Astrocyte of the cerebellum (primary cell): ENCODE measurements at places on chromosomes 7 and 10.

- no peak for DNase-seq
Measured at GRCh38 chr10:111083222-111084095, 6.6 kb downstream of the ADRA2A start.

- no peak for DNase-seq
Measured at GRCh38 chr10:10551596-10552301, 465.9 kb upstream of the CELF2 start.

DNA sequence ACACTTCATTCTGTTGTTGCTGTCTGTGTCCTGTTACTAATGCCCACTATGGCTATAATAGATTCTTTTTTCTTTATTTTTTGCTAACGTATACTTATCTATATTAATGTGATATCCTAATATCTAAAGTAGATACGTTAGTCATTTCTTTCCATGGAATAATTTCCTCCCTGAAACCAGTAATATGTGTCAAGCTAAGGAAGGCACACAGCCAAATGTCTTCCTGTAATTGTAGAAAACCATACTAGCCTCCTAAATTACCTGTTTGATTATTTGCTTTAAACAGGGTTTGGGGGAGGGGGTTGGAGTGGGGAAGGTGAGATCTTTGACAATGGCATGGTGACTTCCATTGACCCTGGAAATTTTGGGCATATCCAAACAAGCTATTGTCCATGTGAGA lies 56.4 kb downstream of the THNSL1 start:
- DNase-seq, result no peak

DNA sequence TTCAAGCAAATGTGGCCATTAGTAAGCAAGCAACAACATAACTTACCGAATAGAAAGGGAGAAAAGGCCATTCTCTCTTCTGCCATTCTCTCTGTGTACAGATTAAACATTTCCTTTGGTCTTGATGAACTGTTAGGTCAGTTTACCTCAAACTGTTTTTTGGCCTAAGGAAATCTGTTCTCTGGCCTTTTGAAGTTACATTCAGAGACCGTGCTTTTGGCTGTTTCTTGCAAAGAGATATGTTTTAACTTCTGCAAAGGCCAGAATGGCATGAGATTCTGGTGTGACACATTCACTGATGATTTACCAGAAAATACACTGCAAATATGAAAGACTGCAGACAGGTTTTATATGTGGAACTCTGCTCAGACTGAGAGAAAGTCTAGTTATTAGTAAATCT lies 22.2 kb downstream of the AHR start:
- DNase-seq, result no peak

DNA sequence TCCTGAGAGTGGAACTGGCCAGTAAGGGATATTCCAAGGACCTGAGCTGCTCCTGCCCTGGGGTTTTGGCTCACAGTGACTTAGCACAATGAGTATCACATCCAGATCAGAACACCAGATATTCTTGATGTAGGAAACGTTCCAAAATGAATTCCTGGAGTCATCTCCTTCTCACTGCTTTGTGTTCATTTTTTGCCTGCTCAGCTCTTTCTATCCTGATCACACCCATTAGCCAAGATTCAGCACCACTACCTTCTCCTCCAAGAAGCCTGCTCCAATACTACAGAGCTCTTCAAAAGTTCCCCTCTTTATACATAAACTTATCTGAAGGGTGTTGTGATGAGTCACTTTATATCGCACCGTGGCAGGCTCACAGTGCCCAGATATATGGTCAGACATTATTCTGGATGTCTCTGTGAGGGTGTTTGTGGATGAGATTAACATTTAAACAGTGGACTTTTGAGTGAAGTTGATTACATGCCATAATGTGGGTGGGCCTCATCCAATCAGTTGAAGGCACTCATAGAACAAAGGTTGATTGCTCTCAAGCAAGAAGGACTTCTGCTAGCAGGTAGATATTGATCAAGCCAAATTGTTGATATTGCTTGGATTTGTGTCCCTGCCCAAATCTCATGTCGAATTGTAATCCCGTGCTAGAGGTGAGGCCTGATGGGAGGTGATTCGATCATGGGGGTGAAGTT lies 1155.2 kb upstream of the AUTS2 start:
- no peak for DNase-seq

GRCh38 chr7:51224811-51225595 lies 91.6 kb downstream of the COBL start:
- DNase-seq, result no peak

DNA sequence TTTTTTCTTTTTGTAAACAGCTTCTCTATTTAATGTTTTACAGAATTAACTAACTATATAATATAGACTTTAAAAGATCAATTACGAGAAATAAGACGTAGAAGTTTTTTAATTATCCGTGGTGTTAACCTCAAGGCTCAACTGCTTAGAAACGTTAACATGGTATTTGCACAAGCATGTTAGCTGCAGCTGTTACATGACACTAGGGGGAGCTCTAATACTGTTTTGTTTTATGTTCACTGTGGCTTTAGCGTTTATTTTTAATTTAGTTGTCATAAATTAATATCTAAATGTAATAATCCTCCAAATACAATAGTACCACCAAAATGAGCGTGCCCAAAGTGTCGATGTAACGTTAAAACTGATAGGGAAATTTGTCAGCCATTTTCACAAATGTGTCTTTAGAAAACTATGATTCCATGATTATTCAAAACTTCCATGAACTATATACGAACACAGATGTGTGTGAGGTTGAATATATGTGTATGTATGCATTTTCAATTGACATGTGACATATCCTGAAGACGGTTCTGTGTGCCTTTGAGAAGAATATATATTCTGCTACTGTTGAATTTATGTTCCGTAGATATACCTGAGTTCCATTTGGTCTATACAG lies 828.8 kb upstream of the MBL2 start:
- peak; percentile 13 for DNase-seq

DNA sequence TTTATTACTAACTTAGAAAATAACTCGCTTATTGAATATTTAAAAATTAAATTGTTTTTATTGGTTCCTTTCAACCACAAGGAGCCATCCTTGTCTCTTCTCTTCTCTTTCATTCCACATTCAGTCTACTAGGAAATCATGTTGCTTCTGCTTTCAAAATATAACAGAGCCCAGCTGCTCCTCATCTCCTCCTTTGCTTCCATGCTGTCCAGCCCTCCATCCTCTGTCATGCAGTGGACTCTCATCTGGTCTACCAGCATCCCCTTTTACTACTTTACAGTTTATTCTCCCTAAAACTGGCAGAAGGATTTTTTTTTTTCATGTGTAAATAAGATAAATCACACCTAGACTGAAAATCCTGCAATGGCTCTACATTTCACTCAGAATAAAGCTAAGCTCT lies 198.2 kb upstream of the CSTF2T start:
- no peak for DNase-seq

DNA sequence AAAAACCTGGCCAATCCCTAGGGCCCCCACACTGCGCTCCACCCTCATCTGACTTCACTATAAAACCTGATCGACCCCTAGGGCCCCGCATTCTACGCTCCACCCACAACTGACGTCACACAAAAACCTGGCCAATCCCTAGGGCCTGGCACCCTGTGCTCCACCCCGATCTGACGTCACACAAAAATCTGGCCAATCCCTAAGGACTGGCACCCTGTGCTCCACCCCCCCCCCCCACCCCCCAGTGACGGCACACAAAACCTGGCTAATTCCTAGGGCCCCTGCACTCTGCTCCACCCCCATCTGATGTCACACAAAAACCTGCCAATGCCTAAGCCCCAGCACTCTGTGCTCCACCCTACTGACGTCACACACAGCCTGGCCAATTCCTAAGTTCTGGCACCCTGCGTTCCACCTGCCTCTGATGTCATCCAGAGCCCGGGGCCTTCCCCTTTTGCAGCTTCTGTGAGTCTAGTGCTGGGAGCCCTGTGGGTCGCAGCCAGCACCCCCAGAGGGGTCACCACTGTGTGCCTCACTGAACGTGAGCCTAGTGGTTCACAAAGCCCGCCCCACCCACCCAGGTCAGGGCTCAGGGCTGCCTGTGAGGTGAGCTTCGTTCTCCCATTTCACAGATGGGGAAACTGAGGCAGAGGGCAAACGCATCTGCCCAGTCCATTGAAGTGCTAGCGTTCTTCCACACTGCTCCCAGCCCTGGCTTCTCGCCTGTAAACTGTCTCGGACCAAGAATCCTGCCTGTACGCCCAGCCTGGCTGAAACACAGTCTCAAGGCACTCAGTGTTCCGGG lies 40.6 kb downstream of the MICALL2 start:
- DNase-seq, result no peak

- no peak for DNase-seq
Measured at GRCh38 chr10:90577569-90577968, 280.3 kb downstream of the HTR7 start.

DNA sequence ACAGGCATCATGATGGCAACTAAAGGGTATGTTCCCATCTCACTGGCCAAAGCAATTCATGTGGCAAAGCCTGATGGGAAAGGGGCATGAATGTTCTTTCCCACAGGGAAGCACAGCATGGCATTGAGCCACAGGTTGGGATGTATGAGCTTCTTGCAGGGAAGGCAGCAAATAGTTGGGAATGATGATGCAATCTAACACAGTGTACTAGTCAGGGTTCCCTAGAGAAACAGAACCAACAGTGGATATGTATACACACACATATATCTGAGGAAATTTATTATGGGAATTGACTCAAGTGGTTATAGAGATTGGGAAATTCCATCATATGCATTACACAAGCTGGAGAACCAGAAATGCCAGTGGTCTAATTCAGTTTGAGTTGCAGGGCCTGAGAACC lies 253.6 kb upstream of the NPVF start:
- DNase-seq, result no peak

DNA sequence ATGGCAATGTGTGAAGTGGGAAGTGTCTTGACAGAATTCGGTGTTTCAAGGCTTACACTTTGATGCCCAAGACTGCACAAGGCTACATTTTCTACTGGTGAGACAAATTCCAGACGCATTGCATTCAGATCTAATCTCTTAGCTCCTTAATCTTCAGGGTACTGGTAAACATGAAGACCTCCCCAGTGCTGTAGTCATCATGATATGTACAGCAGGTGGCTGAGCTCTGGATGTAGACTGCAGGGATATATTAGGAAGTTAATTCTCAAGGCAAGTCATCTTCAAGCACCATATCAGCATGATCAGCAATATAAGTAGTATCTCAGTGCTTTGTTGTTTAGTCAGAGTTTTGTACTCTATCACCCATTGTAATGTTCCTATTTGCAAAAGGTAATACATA lies 61.8 kb downstream of the IKZF1 start:
- no peak for DNase-seq

- no peak for DNase-seq
Measured at GRCh38 chr10:4006051-4006450, 221.0 kb upstream of the KLF6 start.

DNA sequence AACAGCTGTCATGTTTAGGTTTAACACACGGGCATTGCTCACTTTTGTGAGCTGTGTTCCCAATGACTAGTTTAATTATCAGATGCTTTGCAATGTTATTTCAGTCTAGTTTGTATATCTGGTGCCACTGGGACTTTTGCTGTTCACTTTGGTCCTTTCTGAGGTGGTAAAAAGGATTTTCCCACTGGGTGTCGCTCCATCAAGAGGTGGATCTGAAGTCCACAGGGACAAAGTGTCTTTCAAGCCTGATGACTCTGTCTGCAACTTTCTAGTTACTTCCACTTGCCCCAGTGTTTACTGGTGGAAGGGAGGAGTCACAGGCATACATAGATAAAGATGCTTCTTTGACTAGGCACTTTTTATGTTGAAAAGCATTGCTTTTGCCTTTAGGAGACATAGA lies 242.2 kb downstream of the HGF start:
- no peak for DNase-seq

DNA sequence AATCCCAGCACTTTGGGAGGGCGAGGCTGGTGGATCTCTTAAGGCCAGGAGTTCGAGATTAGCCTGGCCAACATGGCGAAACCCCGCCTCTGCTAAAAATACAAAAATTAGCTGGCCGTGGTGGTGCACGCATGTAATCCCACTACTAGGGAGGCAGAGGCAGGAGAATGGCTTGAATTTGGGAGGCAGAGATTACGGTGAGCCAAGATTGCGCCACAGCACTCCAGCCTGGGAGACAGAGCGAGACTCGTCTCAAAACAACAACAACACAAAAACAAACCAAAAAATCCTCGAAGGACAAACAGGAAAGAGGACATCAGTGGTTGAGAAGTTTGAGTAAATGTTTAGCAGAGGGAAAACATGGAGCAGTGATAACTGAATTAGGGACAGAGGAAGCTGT lies 52.3 kb upstream of the FAM3C start:
- no peak for DNase-seq

DNA sequence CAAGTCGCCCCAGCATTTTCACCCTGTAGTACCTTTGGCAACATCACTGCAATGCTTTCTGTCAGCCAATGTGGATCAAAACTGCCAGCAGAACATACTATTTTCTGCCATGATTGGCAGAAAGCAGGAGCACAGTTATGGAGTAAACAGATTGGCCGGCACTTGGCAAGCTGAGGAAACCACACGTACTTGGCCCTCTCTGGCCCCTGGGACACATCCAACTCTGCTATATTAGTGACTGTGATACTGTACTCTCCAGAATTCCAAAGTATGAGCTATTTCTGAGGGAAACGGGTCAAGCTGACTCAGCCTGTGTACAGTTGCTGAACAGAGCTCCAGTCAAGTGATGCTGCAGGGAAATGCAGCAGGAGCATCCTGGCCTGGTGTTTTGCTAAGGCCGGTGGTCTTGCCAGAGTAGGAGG lies 39.8 kb upstream of the LANCL2 start:
- DNase-seq, result peak; percentile 95

- no peak for DNase-seq
Measured at GRCh38 chr7:7276161-7276560, 93.8 kb downstream of the C1GALT1 start.

DNA sequence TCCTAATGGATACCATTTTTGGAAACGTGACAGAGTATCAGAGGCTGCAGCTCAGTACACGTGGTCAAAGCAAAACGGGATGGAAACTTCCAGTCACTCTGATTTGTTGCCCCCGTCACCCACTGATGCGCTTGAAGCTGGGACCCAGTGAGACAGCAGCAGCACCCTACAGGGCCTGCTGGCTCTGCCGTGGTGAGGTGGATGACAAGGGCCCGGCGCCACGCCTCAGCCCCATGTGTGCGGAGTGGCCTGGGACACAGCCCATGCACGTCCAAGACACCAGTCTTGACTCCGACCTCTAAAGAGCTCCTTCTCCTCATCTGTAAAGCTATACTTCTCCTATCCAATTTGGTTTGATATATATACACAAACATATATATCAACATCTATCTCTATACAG lies 39.0 kb downstream of the CLEC2L start:
- no peak for DNase-seq

DNA sequence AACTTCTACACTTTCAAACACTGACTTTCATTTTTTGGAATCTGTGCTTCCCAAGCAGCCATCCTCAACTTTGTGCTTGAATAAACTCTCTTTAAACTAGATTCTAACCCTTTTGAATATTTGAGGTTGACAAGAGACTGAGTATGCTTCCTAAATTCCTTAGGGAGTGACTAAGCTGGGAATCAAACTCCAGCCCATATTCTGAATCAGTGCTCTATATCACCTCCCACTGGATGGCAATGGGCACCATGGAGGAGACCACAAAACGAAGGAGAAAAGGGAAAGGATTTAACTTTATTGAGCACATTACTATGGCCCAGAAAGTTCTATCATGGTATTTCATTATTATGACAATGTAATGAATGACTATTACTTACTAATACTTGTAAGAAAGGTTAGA lies 17.2 kb upstream of the SLC26A4 start:
- peak; percentile 26 for DNase-seq
